ENCODE measurements at places on chromosomes 12 and 14.
A peak's percentile ranks its signal among the peaks of the same experiment; 100 is the strongest.

- no peak for DNase-seq
Observed at GRCh38 chr14:98944989-98945388, 327.0 kb downstream of the BCL11B start.

GRCh38 chr12:39685854-39686657, 66.5 kb upstream of the ABCD2 start:
- DNase-seq, result no peak

GRCh38 chr12:65505386-65506121, 227.1 kb downstream of the MSRB3 start:
- no peak for DNase-seq

DNA sequence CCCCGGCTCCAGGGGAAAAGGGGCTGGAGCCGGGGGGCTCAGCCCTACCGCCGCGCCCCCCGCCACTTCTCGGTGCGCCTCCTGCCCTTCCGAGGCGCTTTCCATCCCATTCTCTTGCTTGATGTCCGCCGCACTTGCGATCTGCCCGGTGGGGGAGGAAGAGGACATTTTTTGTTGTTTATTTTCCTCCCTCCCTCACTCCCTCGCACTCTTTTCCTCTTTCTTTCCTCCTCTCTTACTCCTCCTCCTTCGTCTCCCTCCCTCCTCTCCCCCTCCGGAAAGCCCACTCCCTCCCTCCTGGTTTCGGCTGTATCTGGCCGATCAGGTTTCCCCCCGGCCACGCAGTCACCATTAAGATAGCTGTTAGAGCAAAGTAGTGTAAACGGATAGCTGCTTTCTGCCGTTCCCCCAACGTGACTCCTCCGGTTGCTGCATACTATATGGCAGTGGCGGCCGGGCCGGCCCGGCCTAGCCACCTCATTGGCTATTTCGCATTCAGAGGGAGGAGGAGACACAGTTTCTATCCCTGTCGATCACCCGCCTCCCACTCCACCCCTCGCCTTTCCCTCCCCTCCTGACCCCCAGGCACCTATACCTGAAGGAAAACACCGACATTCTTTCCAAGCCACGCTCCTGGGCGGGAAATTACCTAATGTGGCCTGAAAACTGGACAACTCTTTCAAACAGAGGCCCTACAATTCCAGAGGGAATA, at the start of gene SIX4:
SIX4 (minus strand) TSS at position 445 of the 712 bp plus-strand sequence; CDS start at position 168, 277 bp downstream.
- DNase-seq, result peak; percentile 70

DNA sequence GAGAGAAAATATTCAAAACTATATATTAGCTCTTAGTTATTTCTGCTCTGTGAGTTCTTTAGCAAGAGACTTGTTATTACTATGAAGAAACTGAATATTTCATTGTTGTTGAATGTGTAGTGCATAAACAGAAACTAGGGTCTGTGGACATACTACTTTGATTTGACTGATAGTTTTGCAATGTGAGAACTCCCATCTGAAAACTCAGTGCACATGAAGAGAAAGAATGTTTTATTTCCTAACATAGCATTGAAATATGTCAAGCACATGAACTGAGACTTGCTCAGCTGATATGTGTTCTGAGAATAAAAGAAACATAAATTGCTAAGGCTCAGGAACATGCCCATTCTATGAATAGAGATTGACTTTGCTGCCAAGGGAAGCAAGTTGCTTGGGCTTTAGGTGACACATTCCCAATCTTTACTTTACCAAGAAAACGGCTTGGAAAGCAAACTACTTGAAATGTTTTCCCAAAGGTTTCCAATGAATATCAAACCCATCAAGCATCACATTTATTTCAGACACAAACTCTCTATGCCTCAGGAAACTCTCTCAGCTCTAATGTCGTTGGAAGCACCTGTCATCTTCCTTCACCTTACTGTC, 290.4 kb downstream of the SLC16A7 start:
- no peak for DNase-seq

DNA sequence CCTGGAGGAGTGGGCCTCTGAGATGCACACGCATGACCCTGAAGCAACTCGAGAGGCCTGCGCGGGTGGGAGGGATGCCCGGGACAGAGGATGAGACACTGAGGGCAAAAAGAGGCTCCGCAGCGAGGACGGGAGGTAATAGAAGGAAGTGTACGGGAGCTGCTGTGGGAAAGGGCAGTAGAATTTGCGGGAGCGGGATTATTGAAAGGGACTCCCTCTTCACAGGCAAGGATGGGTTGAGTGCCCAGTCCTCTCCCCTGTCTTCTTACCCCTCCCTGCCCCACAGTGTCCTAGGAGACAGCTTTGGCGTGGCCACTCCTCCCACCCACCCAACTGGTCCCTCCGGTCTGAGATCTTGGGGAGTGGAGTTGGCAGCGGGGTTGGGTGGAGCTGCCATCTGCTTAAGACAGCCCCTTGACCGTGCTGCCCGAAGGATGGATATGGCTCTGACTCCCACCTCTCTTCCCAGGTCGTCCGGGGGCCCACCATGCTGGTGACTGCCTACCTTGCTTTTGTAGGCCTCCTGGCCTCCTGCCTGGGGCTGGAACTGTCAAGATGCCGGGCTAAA, 15.7 kb upstream of the ESPL1 start:
- no peak for DNase-seq

GRCh38 chr14:56805992-56806727, 4.1 kb downstream of the OTX2 start:
- DNase-seq, result no peak

DNA sequence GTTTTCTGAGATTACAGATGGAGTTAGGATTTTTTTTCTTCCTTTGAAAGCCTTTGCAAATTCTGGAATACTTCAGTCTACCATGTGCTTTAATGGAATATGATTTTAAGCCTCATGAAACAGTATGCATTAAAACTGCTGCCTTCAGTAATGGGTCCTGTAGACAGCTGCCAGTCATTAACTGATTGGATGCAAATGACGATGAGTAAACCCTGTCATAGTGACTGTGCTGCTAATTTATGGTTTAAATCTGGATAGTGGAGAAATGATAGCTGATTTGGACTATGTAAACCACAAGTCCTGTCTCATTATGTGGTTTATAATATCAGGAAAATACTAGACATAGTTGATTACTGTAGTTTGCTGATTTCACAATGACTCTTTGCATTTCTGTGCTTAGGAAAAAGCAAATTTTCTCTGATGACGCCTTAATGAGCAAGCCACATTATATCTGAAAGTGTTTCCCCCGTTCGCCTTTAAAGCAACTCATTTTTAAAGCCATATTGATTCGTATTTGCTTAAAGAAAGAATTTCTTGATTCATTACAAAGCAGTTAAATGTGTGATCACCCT, 217.6 kb downstream of the TMTC2 start:
- no peak for DNase-seq

DNA sequence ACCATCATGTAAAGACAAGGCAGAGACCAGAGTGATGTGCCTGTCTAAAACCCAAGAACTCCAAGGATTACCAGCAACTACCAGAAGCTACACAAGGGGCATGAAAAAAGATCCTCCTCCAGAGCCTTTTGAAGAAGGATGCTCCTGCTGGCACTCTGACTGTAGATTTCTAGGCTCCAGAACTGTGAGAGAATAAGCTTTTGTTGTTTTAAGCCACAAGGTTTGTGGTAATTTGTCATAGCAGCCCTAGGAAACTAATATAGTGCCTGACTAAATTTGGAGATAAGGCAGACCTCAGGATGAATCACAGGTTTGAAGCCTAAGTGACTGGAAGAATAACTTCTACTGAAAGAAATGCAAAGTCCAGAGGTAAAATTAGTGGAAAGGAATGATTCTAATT, 132.9 kb downstream of the CEP83 start:
- peak; percentile 4 for DNase-seq

DNA sequence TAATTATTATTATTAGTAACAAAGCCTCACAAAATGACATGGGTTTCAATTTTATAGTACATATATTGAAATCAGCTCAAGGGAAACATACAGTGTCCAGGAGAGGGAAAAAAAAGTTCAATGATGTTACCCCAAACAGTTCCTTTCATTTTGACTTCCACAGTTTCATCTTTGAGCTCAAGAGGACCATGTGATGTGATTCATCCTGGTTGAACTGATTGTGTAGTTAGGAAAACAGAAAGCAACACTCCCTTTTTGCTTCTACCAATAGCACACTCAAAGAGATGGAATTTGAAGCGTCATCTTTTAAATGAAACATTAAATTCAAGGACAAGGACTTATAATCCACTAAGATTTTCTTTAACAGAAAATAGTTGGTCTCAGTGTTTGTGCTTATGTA, 461.0 kb downstream of the FOXG1 start:
- no peak for DNase-seq

GRCh38 chr12:89918172-89918846, 209.7 kb upstream of the ATP2B1 start:
- no peak for DNase-seq

GRCh38 chr12:128627659-128628058, 196.1 kb downstream of the SLC15A4 start:
- DNase-seq, result no peak

DNA sequence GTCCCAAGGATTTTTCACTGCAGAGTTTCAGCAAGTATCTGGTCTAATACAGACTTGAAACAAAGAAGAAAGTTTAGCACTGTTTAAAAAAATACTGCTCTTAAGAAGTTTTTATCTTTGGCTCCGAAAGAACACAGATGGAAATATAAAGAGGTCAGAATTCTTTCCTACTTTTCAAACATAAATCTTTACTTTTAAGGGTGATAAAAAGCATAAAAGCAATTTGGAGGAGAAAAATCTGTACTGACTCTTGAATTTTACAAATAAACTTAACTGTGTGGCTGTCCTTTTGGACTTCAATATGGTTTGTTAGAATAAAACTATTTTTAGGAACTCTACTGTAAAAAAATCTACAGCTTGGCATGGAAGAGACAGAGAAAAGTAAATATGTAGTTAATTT, 27.6 kb upstream of the ISM2 start:
- DNase-seq, result no peak

DNA sequence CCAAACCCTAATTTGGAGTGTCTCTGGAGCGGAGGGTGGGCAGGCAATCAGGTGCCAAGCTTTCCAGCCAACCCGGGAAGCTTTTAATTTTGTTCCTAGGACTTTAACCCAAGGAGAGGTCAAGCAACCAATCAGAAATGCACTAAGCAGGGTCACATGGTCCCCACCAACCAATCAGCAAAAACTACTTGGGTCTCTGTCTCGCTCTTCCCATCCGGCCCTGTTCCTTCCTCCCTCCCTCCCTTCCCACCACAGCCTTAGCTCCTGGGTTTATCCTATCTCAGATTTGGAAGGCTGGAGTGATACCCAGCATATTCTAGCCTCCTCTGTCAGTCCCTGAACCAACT, 7.3 kb downstream of the HOXC5 start:
- no peak for DNase-seq

DNA sequence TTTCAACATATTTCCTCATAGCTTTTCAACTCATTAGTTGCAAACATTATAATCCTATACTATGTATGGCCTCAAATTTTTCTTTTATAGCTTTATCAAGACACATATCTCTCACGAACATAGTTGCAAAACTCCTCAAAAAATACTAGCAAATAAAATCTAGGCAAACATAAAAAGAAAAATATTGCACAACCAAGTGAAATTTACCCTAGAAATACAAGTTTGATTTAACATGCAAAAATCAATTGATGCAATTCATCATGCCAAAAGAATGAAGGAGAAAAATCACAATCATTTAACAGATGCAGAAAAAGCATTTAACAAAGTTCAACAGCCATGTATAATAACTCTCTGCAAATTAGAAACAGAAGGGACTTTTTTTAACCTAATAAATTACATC, 33.3 kb upstream of the KCNH5 start:
- no peak for DNase-seq

- DNase-seq, result no peak
Observed at GRCh38 chr14:89486505-89486904, 69.5 kb upstream of the FOXN3 start.

GRCh38 chr14:69314327-69314726, 54.4 kb downstream of the GALNT16 start:
- no peak for DNase-seq

- no peak for DNase-seq
Observed at GRCh38 chr14:52553002-52553670, 500 bp downstream of the GPR137C start.

DNA sequence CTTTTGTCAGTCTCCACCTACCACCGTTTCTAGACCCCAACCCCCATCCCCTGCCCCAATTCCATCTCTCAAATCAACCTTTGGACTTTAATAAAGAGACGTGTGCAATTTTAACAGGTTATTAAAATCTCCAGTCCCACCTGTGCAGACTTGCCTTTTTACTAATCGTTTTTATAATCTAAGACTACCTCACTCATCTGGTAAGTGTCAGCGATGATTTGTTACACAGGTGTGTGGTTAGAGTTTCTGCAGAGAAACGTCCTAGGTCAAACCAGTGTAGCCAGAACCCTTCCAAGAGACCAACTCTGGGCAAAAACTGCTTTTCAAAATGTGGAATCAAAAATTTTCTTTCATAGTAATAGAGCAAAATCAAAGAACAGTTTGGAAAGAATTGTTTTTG, 60.4 kb upstream of the PELI2 start:
- no peak for DNase-seq

GRCh38 chr14:68447581-68448251, 345.2 kb downstream of the ZFP36L1 start:
- no peak for DNase-seq

GRCh38 chr14:69620211-69620611, 8.8 kb downstream of the SUSD6 start:
- no peak for DNase-seq

- DNase-seq, result no peak
Observed at GRCh38 chr12:44972746-44973421, 78.0 kb downstream of the DBX2 start.

GRCh38 chr14:96303981-96304380, 48.0 kb downstream of the BDKRB1 start:
- DNase-seq, result no peak

- DNase-seq, result no peak
Observed at GRCh38 chr12:77179515-77179914, 114.1 kb upstream of the E2F7 start.

- DNase-seq, result no peak
Observed at GRCh38 chr12:23906329-23906728, 43.1 kb downstream of the SOX5 start.

- DNase-seq, result no peak
Observed at GRCh38 chr12:131800594-131801135, 27.5 kb upstream of the MMP17 start.

GRCh38 chr12:71980538-71980937, 41.9 kb downstream of the TPH2 start:
- no peak for DNase-seq

GRCh38 chr12:29563636-29564035, 66.2 kb upstream of the OVCH1 start:
- no peak for DNase-seq

GRCh38 chr12:26134540-26134939, 9.7 kb upstream of the BHLHE41 start:
- DNase-seq, result no peak

DNA sequence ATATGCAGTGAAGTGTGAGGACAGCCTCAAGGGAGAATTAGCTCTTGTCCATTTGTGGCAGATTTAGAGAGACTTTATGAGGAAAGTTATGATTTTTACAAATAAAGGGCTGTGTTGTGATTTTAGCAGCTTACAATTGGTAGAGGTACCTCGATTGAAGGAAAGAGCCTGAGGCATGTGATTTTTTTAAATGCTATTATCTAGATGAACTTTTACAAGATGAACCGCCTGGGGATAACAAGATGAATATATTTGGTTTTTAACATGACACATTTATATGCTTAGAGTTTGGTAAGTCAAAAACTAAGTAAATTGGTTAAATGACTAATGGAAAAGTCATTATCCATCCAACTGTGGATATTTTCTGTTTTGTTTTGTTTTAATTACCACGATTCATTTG, 52.6 kb downstream of the AEBP2 start:
- peak; percentile 2 for DNase-seq
